ENCODE measurements at places on chromosomes 4 and X. TPM values are rescaled to one million over a fixed set of nuclear protein-coding genes. Genes with fewer than 3 reads are reported as not detected.

Gene CHRDL1
- total RNA-seq: 10.1 TPM

DNA sequence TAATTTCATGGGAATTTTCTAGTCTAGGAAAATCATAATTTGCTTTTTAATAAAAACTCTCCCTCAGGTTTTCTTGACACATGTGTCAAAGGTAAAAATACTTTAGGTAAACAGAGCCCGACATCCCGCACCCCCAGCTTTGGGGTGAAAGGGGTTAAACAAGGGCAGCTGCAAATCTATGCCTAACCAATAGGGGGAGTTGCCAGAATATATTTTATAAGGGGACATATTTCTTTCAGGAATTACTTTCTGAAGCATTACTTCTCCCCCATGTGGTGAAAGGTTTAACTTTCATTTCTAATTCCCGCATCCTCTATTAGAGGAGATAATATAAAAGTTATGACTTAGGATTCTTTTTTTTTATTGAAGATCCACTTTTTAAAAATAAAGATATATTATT is 53.9 kb upstream of the HEPH start:
- peak; percentile 1 for DNase-seq

Gene DCLK2
- total RNA-seq: 8.9 TPM

DNA sequence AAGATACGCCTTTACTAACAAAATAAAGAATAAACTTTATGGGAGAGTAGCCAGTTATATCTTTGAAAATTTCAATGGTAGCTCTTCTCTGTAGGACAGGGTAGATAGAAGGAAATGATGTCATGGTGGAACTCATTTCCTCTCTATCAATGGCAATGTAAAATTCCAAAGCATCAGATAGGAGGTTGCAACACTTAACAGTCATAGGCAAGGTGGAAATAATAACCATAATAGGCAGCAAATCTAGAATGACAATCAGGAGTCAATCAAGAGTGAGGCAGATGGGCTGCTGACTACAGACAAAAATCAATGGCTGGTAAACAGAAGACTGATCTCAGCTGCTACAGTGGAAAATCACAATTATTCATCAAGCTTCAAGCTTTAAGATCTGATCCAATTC is 53.9 kb upstream of the TET2 start:
- DNase-seq: no peak

Gene RS1
- 0.24 TPM for total RNA-seq

DNA sequence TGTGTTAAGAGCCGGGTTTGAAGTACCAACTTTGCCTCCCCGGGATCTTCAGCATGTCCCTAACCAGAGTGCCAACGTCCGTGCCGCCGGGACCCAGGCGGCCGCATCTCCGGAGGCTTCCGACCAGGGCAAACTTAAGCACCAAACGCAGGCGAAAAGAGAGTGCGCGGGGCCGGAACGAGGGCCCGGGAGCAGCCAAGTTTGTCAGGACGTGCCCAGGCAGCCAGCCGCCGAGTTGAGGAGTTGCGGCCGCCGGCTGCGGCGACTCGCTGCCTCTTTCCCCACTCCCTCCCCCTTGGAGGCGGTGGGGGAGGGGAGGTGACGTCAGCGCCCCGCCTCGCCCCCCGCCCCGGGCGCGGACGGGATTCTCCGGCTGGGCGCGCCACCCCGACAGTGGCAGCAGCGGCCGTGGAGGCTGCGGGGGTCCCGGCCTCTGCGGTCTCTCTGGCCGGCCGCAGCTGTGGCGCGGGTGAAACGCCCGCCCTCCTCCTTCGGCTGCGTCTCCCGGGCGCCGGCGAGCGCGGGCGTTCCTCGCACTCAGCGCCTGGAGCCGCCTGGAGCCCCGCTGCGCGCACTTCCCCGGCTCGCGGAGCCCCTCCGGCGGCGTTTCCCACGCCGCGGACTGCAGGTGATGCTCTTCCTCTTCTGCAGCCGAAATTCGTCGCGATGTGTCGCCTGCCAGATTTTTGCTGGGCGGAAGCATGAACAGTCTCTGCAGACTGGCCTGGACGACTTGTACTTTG is 2.9 kb upstream of the FAT1 start:
- DNase-seq: peak; percentile 73

GRCh38 chrX:153769158-153769864 is 5.3 kb downstream of the PLXNB3 start:
- DNase-seq: no peak

- no peak for DNase-seq
Measured at GRCh38 chr4:22720091-22720490, 27.4 kb downstream of the GBA3 start.

Gene BMPR1B
- total RNA-seq: 4.3 TPM

GRCh38 chr4:111506706-111507105 is 638.5 kb upstream of the FAM241A start:
- DNase-seq: no peak

DNA sequence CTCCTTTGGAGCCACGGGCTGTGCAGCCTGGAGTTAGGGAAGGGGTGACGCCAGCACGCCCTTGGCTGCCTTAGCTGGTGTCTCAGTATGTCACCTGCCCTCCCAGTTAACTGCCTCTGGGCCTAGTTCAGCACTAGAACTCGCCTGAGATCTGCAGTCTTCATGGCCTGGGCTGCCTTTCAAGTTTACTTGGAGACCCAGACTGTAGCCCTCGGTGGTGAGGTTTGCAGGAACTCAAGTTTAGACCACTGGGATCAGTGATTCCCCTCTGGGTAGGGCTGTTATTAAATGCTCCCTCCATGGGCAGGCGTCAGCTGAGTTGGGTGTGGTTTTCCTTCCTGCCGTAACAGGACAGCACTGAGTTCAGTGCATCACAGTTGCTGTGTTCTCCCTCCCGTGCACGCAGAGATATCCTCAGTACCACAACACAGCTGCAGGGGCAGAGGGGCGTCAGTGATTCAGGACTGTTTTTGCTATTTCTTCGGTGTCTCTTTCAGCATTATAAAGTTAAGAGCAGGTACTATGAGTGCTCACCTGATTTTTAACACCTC is 30.5 kb downstream of the PLAC8 start:
- no peak for DNase-seq

GRCh38 chrX:132518401-132518800 is 29.6 kb upstream of the MBNL3 start:
- no peak for DNase-seq

Gene CITED1
- total RNA-seq: not detected

DNA sequence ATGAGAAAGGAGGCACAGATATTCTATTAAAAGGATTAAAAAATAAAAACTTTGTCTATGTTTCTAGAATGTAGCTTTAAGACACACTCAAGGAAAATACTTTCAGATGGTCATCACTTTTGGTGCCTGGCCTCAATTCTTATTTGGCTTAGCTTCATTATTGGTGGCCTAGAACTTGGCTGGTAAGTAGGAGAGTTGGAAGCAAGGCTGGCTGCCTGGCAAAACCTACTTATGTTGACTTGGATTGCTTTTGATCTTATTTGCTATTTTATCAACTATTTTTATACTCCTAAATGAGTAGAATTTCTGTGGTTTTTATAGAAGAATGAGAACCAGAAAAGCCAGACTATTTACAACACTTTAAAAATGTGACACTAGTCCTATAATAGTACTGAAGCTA is 35.3 kb upstream of the JADE3 start:
- DNase-seq: no peak

GRCh38 chr4:30757357-30757756 is 37.2 kb downstream of the PCDH7 start:
- DNase-seq: peak; percentile 45

DNA sequence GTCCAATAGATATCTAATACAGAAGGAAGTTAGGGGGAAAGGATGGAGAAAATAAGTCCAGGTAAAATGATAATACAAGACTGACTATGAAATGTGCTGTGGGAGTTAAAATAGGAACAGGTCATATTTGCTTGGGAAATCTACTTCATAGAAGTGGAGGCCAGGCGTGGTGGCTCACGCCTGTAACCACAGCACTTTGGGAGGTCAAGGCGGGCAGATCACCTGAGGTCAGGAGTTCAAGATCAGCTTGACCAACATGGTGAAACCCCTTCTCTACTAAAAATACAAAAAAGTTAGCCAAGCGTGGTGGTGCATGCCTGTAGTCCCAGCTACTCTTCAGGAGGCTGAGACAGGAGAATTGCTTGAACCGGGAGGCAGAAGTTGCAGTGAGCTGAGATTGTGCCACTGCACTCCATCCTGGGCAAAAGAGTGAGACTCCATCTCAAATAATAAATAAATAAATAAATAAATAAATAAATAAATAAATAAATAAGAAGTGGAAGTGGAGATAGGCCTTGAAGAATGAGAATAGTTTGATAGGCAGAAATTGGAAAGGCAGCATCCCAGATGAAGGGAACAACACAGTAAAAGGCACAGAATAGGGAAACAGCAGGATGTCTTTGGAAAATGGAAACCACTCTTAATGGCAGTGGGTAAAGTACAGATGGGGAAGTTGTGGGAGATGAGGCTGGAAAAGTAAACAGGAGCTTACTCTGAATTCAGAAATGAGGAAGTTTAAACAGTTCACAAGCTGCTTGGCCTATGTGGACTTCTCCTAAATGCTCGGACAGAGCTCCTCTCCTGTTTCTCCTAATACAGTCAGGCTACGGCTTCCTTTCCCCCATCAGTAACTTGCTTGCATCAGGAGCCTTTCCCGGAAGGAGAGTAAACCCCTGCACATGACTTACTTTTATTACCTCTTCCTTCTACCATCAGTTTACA is 15.1 kb upstream of the GK start:
- DNase-seq: no peak

DNA sequence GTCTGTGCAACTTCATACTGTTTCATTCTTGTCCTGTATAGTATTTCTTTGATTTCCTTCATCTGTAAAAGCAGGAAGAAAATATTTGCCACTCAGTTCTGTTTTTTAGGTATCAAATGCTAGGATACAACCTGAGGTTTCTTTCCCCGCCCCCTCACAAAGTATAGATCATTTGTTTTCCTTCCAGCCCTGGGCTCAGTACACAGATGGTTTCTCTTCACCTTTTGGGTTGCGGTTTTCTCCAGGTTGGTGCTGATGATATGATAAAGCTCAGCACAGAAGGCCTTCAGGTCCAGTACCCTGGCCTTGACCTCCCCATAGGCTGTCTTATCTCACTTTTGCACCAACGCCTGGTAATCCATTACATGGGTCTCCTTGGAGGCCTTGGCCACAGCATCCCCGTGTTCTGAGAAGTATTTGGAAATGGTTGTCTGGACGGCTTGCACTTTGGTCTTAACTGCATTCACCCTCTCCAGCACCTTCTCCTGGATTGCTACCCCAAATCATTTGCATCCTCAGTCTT is 35.2 kb downstream of the PTTG2 start:
- DNase-seq: no peak

Gene HDAC8
- total RNA-seq: 51.0 TPM

Gene SPANXN4
- total RNA-seq: not detected

Gene ATP10D
- 30.8 TPM for total RNA-seq

Gene GLRA2
- 2.9 TPM for total RNA-seq

DNA sequence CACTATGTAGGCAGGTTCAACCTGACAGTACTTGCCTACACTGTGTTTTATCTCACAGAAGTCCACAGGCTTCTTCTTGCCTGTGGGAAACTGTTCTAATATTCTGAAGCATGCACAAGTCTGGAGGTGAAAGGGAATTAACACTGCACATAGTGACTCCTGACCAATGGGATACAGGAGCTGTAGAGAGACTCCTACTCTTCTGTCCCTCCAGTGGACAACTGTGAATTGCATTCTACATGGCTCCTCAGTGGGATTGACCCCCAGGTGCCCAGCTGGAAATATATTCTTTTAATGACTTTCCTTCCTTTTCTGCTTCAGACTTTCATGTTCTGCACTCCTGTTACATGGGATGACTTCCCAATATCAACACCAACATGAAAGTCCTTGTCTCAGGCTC is 8.2 kb upstream of the YIPF6 start:
- peak; percentile 4 for DNase-seq

Gene TCP11X2
- not detected for total RNA-seq

GRCh38 chr4:102244878-102245535 is 100.3 kb downstream of the SLC39A8 start:
- no peak for DNase-seq

DNA sequence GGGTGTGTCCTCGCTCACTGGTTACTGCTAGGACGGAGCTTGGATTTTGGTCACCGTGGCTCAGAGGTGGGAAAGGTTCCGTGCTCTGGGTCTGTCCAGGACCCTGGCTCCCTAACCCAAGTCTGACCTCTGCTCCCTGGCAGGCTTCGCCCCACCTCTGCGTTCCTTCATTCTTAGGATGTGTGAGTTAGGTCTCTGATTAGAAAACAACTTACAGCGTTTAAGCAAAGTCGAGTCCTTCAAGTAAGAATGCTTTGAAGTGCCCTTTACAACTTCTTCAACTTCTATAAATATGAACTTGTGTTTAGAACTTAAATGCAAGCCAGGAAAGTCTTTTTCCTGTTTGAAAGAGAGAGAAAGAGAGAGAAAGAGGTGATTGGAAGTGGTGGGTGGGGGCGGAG is 891 bp downstream of the TLR2 start:
- no peak for DNase-seq

GRCh38 chr4:5798462-5798861 is 87.5 kb downstream of the EVC start:
- DNase-seq: peak; percentile 20

Gene TMSB15A
- 25.8 TPM for total RNA-seq

Gene SPANXD
- total RNA-seq: not detected

- DNase-seq: peak; percentile 72
Measured at GRCh38 chrX:13646154-13646549, 6.8 kb upstream of the TCEANC start.

GRCh38 chr4:98929341-98930267 is 671 bp upstream of the EIF4E start:
- DNase-seq: peak; percentile 58

Gene DUSP21
- total RNA-seq: 0.72 TPM

Gene HGFAC
- total RNA-seq: 3.1 TPM

Gene MTMR1
- total RNA-seq: 17.3 TPM

GRCh38 chr4:8105306-8106100 is 53.1 kb downstream of the ABLIM2 start:
- DNase-seq: no peak

- peak; percentile 92 for DNase-seq
Measured at GRCh38 chr4:16001484-16001858, 38.5 kb upstream of the FGFBP2 start.

Gene PDE6B
- 7.0 TPM for total RNA-seq

DNA sequence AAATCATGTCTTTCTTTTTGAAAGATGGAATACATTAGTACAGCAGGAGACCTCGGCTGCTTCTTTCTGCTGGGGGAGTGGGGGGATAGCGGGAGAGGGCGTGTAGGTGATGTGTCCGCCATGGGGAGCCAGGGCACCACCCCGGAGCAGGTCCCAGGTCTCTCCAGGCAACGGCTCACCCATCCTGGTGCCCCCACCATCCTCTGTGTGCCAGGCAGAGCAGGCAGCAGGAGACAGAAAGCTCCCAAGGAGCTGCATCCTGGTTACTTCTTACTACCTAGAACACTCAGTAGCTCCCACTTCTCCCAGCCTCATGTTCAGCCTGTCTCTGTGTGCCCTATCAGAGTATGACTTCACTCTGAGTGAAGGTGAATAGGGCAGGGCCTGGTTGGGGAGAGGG is 23.6 kb downstream of the TNIP2 start:
- no peak for DNase-seq

GRCh38 chr4:86508436-86508835 is 85.7 kb upstream of the PTPN13 start:
- no peak for DNase-seq
